Stimulated activated CD4-positive, alpha-beta T cell treated with anti-CD3 and anti-CD28 coated beads, TNF-alpha, amount 100 ng/mL, for 24 hours (primary cell): ENCODE measurements at places on chromosomes 3 and 15.

GRCh38 chr3:66014056-66014455 lies 24.7 kb downstream of the MAGI1 start:
- DNase-seq, result no peak

GRCh38 chr3:123021996-123022510 lies 5.5 kb downstream of the SEMA5B start:
- no peak for DNase-seq

DNA sequence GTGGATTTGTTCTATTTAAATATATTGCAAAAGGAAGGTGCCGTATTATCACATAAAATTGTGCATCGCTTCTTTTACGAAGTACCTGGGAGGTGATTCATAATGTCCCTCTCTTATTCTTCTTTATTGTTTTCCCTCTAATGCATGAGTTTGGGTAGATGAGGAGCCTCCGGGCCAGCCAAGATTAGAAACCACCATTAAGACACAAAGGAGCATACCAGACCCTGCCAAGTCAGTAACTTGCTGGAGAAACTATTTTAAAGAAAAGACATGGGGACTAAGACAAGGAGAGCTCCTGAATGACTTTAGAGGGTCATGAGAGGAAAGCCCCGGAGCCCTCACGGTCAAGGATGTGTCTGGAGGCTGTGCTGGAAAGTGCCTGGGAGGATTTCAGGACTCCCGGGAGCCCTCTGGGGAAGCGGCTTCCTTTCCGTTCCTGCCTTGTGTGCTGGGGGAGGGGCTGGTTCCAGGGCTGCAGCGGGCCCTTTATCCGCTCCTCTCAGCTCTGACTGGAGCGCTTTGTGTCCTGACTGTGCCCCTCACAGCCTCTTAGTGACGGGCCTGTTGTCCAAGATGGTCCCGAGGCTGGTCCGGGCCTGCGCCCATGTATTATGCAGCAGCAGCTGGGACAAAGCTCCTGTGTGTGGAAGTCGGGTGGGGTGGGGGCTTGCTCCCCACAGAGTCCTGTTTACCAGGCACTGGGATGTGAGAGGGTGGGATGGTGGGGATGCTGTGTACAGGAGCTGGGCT lies 35.7 kb downstream of the CORO2B start:
- no peak for DNase-seq

- no peak for DNase-seq
Measured at GRCh38 chr15:35886765-35887164, 340.8 kb upstream of the DPH6 start.

DNA sequence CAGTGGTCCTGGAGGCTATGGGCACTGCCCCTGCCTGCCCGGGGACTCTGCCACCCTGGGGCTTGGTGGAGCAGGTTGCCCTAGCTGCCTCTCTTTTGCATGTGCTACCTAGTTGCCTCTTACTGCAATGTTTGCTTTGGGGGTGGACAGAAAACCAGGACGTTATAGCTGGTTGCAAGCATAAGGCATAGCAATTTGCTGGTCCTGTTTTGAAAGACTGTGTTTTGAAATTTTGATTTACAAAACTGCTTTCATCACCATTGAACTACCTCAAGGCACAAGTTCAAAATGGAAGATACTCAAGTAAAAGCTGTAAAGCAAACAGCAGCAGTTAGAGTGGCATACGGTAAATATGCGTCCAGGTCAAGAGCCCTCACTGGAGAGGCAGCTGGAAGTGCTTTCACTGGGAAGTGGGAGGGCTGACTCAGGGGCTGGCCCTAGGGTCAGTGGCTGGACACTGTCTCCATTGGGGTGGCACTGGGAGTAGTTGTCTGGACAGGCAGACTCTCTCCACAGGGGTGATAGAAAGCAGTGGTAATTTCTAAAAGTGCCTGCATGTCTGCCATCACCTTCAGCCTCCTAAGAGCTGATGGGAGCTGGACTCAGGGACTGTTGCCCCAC lies 138.1 kb downstream of the CHDH start:
- no peak for DNase-seq

DNA sequence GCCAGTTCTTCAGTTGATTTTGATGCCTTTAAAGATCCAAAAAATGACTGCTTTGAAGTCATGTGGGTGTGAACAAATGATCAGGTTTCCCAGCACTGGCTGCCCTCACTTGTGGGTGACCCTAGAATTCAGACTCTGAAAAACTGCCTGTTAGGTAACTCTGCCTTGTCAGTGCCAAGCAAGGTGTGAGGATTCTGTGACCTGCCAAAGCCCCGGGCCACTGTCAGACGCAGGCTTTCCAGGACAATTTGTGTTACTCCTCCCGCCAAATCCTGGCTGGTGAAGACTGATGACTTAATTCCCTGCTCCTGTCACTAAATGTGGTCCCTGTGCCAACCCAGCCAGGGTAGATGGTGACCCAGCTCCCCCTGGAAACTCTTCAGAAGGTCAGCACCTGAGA lies 99.2 kb upstream of the PSMD6 start:
- no peak for DNase-seq

GRCh38 chr3:80767604-80768003 lies 993.8 kb downstream of the GBE1 start:
- no peak for DNase-seq
